ENCODE measurements at places on chromosomes 4 and X.
A peak's percentile ranks its signal among the peaks of the same experiment; 100 is the strongest.

- DNase-seq: no peak
Measured at GRCh38 chrX:79162076-79162475, 17.6 kb downstream of the GPR174 start.

GRCh38 chrX:149871940-149872339, 9.0 kb upstream of the MAGEA8 start:
- DNase-seq: peak; percentile 31

DNA sequence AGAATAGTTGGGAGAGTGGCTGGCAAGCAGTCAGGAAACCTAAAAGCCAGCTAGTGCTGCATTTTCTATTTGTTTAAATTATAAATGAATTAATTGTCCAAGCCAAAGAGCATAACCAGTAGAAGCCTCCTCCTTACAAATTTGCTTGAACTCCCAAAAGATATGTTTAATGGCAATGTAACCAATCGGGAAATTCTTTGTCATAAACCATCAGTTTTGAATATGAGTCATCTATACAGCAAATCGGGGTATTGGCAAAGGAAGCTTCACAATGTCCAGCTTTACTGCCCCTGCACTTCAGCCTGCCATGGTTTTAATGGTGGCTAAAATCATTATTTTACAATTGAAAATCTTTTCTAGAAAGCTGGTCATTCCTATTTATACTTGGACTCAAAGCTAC, 216.6 kb downstream of the SHROOM3 start:
- no peak for DNase-seq

GRCh38 chr4:142124874-142125273, 488.5 kb downstream of the IL15 start:
- no peak for DNase-seq

- no peak for DNase-seq
Measured at GRCh38 chrX:1430451-1430850, 22.3 kb downstream of the ASMTL start.

- DNase-seq: no peak
Measured at GRCh38 chrX:84357296-84357695, 145.0 kb downstream of the HDX start.

DNA sequence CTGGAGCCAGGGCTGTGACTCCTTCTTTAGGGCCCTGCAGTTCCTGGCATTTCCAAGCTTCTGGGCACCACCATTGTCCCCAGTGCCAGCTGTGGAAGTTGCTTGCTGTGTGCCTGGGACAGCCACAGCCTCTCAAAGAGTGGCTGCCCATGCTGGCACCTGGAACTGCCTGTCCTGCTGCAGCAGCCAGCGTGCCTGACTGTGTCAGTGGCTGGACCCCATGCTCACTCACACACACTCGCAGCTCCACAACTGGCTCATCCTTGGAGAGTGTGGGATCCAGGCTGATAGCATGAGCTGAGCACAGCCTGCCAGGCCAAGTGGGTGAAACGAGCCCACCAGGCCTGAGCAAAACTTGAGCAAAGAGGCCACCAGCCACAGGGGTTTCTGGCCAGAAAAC, 1107.6 kb downstream of the C4orf33 start:
- DNase-seq: no peak

DNA sequence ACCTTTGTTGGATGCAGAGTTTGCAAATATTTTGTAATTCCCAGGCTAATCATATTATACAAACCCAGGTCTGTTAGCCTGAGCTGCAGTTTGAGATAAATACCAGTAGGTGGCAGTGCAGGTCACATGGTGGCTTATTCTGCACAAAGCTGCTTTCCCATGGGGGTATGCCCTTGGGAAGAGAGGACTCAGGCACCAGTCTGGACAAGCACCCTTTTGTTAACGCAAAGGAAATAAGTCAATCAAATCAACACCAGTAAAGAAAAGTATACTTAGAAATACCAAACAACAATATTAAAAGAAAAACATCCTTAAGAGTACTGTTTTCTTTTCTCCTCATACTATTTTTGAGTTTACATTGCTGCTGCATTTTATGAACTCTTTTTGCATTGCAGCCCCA, 389.0 kb upstream of the ZFP42 start:
- no peak for DNase-seq

- no peak for DNase-seq
Measured at GRCh38 chr4:73311428-73311827, 52.8 kb upstream of the ANKRD17 start.

GRCh38 chr4:2914256-2915126, 48.7 kb downstream of the NOP14 start:
- DNase-seq: no peak

GRCh38 chr4:68869274-68869773, 53.5 kb downstream of the UGT2B10 start:
- DNase-seq: no peak

DNA sequence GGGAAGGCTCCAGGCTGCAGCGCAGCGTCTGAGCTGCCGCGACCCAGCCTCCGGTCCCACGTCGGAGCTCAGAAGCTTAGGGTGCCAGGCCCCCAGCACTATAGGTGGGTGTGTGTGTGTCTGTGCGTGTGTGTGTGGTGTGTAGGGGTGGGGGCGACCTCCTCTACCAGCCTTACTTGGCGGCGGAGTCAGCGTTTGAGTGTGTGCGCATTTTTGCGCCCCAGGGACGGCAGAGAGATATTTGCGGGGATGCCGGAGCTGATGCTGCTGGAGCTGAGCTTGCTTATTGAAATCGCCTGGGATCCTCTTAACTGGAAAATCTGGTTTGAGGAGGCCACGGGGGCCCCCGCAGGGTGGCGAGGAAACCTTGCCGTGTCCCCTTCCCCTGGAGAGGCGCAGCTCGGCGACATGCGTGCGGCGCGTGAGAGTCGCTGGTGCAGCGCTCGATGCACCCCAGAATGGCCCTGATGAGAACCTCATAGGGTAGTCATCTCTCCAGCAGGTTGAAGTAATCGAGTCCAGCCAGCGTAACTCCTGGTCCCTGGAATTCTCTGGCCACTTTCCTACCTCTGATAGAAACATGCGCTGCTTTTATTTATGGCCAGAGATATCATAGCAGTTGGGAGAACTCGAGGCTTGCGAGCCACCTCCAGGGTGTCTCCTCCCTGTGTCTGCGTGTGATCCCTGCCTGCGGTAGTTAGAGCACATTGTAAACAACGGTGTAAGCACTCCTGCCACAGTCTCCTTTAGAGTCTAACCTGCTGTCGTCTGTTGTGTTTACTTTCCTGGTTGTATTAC, 2.7 kb downstream of the ADGRL3 start:
- no peak for DNase-seq

DNA sequence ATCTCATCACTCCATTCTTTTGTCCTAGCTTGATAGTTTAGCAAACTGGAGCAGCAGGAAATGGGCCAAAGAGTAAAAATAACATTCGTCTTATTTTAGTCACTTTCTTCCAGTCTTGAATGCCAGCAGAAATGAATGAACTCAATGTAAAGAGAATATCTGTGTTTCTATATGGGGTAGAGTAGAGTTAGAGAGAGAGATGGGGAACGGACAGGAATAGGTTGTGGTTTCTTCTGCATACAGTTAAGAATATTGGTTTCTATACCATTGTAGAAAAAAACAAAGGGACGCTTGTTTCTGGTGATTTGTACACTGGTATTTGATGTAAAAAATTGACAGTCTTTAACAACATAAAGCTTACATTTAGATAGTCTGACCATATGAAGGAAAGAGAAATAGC, 8.9 kb downstream of the GPR174 start:
- no peak for DNase-seq

DNA sequence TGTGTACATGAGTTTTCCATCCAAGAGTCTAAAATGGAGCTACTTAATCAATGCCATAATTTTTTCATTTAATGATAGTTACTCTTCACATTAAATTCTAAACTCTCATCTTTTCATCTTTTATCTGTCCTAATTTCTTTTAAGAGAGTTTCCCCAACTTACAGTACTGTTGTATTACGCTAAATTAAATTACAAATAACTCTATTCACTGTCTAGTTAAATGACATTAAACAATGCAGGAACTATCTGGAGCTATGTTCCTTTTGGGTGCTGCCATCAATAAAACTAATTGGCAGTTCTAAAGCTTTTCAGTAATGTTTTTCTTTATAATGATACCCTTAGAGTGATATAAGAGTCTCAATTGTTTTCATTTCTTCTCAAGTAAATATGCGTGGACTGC, 227.6 kb downstream of the ANKRD50 start:
- DNase-seq: no peak

DNA sequence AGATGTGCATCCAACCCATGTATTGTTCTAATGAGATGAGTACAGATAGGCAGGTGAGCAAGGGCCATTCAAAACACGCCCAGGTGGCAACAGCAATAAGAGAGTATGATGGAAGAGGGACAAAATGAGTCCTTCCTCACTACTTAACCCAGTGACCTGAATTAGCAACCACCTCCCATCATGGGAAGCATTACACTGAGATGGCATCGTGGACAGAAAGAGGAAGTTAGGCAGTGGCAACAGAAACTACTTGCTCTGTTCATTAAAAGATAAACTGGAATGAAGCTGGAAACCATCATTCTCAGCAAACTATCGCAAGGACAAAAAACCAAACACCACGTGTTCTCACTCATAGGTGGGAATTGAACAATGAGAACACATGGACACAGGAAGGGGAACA, 17.2 kb downstream of the RXFP1 start:
- DNase-seq: no peak

GRCh38 chr4:89056953-89057398, at the start of gene FAM13A:
FAM13A (minus strand) TSS chr4:89057185; CDS start chr4:89056964, 221 bp downstream.
- DNase-seq: no peak

Measured in stimulated activated CD8-positive, alpha-beta memory T cell treated with anti-CD3 and anti-CD28 coated beads, Interleukin-2, amount 100 ng/mL, for 1 hour (primary cell).